ENCODE measurements at places on chromosomes 4 and X.

DNA sequence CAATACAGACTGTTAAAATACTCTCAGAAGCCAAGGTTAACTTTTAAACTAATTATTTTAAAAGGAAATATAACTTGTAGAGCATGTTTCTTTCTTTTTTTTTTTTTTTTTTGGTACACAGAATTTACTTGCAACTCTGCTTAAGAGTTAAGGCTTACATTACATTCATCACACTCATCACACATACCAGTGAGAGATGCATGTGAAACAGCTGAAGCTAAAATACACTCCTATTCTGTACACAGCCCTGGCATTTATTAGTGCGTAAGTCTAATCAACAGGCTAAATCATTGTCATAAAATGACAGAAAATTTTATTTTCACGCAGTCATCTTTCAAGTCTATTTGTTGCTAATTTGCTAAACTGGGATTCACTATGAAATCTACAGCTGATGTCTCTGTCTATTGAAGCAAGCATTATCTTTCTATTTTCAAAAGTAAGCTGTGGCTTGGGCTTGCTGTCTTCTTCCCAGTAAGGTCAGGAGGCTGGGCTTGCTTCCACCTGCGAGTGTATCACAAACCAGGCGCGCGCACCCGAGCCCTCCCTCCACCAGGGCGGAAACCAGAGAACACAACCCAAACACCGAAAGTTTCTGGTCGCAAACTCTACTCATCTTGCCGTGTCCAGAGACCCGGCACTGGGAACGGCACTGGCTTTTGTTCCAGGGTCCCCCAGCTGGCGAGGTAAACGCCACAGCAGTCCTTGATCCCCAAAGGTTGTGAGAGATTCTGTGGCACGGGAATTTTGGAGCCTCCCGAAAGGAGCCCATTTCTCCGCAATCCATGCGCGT is 3.9 kb downstream of the MAML3 start:
- peak; percentile 68 for DNase-seq

DNA sequence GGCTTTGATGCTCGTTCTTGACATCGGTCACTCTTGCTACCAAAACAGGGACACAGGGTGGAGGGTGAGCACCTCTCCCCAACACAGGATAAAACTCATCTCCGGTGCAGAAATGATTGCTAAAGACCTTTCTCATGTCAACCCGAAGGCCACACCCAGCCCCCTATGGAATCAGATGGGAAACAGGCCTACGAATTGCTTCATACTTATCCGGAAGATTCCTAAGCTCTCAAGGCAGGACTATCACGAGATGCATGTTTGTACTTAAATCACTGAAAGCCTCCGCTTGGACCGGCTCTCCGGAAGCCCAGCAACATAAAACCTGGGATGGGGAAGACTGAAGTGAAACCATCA is 74.9 kb downstream of the MTMR1 start:
- no peak for DNase-seq

DNA sequence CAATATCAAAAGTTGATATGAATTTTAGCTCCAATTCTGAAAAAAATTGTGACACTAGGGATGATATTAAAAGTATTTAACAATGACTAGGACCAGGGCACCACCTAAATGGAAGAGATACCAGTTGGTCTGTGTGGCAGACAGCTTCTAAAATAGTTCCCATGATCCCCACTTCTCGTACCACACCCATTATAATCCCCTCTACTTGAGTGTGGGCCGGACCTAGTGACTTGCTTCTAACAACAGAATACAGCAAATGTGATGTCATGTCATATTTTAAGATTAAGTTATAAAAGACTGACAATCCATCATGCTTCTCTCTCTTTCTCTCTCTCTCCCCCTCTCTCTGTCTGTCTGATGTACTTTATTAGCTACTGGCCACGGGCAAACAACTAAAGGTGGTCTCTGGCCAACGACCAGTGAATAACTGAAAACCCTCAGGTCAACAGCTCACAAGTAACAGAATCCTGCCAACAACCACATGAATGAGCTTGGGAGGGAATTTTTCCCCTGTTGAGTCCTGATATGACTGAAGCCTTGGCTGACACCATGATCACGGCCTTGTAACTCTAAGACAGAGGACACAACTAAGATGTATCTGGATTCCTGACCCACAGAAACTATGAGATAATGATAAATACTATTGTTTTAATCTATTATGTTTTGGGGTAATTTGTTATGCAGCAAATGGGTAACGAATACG is 34.4 kb downstream of the FAM13A start:
- no peak for DNase-seq

GRCh38 chr4:77703666-77704065 is 98.0 kb downstream of the CXCL13 start:
- DNase-seq, result no peak

DNA sequence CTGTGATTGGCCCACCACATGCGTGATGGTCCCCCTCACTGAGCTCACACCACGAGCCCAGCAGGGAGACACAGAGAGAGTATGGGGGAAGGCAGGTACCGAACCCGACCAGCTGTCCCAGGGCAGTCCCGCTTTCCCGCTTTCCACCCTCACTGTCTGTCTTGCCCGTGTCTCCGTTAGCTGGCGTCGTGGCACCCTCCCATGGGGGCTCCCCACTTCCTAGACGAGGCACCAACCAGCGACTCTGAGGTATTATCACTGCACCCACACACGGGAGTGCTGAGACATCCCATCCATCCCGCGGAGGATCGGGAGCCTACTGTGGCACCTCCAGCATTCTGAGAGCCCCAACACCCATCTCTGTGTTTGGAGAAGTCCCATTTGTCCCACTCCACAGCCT is 43.0 kb upstream of the NHSL2 start:
- DNase-seq, result no peak

DNA sequence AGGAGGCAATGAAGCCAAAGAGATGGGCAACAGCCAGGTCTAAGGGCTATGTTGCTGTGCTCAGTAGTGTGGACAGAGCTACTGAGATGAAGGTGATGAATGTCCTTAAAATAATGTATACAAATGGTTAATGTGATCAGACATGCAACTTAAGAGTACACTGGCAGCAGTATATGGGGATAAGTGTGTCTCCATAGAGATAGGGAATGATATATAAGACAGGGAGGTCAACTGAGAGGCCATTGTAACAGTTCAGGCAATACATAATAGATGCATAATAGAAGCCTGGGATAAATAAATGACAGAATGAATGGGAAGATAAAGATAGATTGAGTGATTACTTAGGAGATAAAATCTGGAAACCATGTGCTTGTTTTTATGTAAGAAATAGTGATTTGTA is 250.0 kb downstream of the CFAP299 start:
- DNase-seq, result no peak
